ENCODE measurements at places on chromosomes 7 and 10.

- DNase-seq: no peak
These were observed 4.6 kb downstream of the SPAM1 start for GRCh38 chr7:123929655-123930054.

DNA sequence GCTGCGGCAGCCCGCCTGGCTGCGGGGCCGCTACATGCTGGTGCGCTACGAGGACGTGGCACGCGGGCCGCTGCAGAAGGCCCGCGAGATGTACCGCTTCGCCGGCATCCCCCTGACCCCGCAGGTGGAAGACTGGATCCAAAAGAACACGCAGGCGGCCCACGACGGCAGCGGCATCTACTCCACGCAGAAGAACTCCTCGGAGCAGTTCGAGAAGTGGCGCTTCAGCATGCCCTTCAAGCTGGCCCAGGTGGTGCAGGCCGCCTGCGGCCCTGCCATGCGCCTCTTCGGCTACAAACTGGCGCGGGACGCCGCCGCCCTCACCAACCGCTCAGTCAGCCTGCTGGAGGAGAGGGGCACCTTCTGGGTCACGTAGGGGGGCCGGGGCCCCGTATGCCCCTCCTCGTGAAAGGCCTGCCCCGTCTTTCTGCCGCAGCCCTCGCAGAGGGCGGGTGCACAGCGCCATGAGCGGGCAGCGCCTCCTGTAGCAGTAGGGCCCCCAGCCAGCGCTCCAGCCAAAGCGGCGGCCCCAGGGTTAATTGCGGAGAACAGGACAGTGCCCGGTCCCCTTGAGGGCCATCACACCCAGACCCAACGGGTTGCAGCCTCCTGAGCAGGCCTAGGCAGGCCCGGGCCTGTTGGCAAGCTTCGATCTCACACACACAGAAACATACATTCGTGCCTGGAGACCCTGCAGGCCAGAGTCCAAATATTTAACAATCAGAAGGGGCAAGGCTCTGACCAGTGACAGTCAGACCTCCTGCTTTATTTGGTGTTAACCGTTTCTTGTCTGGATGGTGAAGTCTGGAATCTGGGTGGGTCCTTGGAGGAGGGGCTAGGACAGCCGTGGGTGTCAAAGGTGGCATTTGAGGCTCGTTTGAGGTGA is 44.1 kb downstream of the CHST3 start:
- DNase-seq: no peak

GRCh38 chr7:37108615-37109014 is 340.0 kb downstream of the ELMO1 start:
- no peak for DNase-seq

GRCh38 chr10:14757986-14758385 is 16.7 kb downstream of the FAM107B start:
- no peak for DNase-seq

DNA sequence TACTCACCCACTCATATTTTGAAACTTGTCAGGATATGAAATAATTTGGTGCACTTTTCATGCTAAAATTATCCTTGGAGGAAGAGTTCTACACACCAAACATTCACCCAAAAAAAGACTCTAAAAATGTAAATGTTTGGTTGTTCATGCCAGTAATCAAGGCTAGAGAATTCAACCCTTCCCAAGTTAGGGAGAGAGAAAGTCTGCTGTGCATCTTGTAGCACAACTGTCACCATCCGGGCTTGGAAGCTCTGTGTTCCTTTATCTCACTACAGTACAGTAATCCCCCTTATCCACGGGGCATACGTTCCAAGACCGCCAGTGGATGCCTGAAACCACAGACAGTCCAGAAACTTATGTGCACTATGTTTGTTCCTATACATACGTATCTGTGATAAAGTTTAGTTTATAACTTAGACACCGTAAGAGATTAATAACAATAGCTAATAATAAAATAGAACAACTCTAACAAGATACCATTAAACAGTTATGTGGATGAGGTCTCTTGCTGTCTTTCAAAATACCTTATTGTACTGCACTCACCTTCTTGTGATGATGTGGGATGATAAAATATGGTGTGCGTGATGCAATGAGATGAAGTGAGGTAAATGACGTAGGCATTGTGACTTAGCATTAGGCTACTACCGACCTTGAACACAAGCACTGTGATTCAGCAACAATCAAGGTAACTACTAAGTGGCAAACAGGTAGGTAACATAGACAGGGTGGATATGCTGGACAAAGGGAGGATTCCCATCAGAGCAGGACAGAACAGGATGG is 24.6 kb upstream of the HECTD2 start:
- DNase-seq: no peak

GRCh38 chr10:102083541-102083940 is 18.4 kb downstream of the HPS6 start:
- no peak for DNase-seq

All from thymus (tissue), 14 donors.